ENCODE measurements at places on chromosomes 11 and 22.
A peak's percentile ranks its signal among the peaks of the same experiment; 100 is the strongest.

- no peak for DNase-seq
Measured at GRCh38 chr11:78694152-78694551, 119.5 kb upstream of the NARS2 start.

GRCh38 chr11:33471541-33471940, 214.4 kb downstream of the HIPK3 start:
- DNase-seq: no peak

DNA sequence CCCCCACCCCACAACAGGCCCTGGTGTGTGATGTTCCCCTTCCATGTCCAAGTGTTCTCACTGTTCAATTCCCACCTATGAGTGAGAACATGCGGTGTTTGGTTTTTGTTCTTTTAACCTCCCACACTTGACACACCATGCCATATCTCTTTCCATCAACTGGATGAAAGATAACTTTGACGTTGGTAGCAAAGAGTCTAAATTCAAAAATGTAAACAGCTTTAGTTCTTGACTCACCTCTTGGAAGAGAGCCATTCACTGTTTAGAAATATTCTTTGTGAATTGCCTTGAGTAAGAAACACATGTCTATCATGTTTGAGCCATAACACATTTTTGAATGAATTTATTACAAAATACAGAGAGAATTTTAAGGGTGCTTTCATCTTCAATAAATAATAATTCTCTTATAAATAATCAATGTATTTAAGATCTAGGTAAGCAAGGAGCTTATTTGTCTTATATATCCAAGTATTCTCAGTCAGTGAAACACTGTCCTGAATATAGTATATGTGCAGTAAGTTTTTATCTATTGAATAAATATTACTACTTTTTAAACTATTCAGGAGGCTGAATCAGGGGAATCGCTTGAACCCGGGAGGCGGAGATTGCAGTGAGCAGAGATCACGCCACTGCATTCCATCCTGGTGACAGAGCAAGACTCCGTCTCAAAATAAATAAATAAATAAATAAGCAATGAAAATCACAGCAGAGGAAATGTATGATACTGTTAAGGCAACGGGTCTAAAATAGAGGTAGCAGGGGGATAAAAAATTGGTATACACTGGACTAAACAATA, 6.7 kb downstream of the CARD18 start:
- DNase-seq: no peak

GRCh38 chr22:19991645-19992451, 24.8 kb downstream of the ARVCF start:
- DNase-seq: no peak

GRCh38 chr11:10225553-10225952, 68.5 kb downstream of the SBF2 start:
- no peak for DNase-seq

DNA sequence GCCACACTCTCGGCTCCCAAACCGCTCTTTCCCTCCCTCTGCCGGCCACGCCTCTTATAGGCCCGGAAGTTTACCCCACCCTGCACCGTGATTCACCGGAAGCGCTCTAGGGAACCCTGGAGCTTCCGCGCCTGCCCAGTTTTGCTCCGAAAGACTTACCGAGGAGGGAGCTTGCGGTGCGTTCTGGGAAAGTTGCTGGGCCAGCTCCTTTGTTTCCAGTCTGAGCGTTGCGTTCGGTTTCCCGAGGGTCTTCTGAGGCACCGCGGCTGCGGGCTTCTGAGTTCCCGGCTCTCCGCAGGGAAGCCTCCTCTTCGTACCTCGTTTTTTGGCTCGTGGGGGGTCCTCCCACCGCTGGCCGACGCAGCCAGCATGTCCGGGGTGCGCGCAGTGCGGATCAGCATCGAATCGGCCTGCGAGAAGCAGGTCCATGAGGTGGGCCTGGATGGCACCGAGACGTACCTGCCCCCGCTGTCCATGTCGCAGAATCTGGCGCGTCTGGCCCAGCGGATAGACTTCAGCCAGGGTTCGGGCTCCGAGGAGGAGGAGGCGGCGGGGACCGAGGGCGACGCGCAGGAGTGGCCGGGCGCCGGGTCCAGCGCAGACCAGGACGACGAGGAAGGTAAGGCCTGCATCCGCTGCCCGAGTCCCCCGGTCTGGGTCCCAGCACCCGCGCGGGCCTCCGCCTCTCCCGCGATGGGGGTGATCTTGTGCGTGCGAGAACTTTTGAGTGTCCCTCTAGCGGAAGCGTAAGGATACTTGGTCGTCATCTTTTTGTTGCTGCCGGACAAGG, at the start of gene MED17:
Gene MED17, plus strand, starts transcription at position 138 of the 790 bp plus-strand sequence. Its CDS starts 232 bp downstream, at position 370.
- peak; percentile 78 for DNase-seq

DNA sequence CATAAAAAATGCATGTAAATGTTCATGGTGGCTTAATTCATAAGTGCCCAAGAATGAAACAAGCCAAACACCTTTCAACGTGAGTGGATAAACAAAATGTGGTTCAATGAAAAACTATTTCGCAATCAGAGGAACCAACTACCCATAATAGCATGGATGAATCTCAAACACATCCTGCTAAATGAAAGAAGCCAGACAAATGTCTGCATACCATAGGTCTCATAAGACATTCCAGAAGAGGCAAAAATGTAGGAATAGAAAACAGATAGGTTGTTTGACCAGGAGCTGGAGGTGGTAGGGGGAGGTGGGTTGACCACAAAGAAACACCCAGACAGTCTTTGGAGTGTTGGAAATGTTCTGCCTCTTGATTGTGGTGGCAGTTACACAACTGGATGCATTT, 13.2 kb upstream of the OSBPL5 start:
- DNase-seq: no peak
